Stimulated activated CD8-positive, alpha-beta memory T cell treated with anti-CD3 and anti-CD28 coated beads, Interleukin-7, amount 100 ng/mL, for 24 hours (primary cell): ENCODE measurements at places on chromosomes 13 and 19.
A peak's percentile ranks its signal among the peaks of the same experiment; 100 is the strongest.

GRCh38 chr13:113162783-113163685 is 4.6 kb downstream of the PROZ start:
- DNase-seq: no peak

GRCh38 chr13:72163678-72164077 is 296.7 kb upstream of the DACH1 start:
- DNase-seq: no peak

DNA sequence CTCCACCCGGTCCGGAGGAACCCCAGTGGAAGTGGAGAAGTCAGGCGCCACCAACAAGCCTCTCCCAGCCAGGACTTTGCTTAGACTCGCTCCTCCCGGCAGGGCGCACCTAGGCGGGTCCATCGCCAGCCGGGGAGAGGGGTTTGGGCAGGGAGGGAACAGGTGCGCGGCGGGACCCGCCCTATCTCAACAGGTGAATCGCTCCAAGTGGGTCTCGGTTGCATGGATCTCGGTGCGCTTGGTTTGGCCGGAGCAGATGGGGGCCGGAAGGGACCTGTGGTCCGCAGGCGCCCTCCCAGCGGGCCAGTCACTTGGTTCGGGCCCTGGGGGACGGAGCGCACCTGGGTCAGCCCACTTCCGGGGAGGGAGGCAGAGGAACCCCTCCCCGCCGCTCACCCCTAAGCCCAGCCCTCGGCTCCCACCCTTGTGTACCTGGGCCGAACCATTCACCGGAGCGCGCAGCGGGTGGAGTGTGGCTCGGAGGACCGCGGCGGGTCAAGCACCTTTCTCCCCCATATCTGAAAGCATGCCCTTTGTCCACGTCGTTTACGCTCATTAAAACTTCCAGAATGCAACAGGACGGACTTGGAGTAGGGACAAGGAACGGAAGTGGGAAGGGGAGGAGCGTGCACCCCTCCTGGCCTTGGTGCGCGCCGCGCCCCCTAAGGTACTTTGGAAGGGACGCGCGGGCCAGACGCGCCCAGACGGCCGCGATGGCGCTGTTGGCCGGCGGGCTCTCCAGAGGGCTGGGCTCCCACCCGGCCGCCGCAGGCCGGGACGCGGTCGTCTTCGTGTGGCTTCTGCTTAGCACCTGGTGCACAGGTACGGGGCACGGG is at the start of gene LSR:
TSS of gene LSR (plus strand) at position 693 of the 836 bp plus-strand sequence. CDS start at position 714, 21 bp downstream.
- DNase-seq: peak; percentile 38

DNA sequence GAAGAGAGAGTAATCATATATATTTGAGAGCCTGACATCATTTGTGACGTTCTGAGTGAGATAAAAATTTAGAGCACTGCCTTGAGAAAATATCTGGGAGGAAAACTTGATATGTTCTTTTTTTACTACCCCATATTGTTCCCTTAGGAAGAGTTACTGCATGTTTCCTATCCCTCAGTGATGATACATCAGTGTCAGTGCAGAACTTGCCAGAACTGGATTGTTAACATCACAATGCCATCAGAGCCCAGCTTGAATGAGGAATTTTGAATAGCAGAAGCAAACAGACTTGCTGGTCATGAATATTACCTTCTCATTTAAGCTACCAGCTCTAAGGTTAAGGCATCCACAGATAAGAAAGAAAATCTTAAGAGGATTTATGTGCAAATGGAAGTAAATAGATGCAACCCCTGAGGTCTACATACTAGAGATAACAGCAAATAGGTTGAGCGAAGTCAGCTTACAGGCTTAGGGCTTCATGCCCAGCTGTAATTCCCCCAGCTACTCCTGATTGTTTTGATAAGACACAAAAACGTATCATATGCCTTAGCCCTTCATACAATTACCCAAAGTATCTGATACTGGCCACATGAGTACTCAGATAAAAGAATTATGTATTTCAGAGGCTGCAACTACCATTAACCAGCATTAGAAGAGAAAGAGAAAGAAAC is 313.7 kb upstream of the ATXN8OS start:
- DNase-seq: no peak

GRCh38 chr19:28868836-28869235 is 344.1 kb downstream of the UQCRFS1 start:
- DNase-seq: no peak

GRCh38 chr13:95492044-95492801 is 60.3 kb upstream of the CLDN10 start:
- no peak for DNase-seq
